ENCODE measurements at places on chromosomes 1 and 21. TPM values are rescaled to one million over a fixed set of nuclear protein-coding genes. Genes with fewer than 3 reads are reported as not detected.

AMY2A gene
- total RNA-seq: not detected

DNA sequence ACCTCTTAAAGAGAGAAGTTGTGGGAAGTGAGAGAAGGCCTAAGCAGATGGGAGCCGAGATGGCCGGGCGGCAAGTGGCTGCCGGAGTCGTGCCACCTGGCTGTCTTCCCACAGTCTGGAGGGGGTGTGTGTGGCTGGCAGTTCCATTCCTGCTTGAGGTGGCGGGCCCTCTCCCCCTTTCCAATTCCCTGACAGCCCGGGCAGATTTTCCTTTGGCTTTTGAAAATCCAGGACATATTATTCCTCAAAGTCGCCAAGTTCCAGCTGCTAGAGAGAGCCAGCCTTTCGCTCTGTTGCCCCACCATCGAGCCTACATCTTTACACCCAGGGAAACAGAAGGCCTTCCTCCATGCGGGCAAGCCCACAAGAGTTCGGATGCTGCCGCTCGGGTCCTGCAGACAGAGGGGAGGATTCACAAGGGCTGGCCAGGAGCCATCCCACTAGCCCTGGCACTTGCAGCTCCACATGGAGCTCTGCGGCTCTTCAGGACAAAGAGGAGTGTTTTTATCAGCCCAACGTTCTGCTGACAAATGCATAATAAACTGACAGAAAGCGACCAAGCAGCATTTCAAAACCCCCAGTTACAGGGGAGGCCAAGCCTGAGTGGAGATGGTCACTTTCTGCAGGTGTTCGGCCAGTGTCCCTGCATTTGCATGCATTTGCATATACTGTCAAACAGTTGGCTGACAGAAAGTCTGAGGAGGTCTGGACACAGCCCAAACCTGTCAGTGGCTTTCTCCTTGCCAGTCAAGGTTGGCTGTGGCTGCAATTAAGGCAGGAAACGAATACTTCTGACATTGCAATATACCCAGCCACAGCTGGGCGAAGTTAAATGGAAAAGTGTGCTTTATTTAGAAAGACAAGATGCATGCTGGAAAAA is 45.9 kb downstream of the OLIG1 start:
- DNase-seq: no peak

DNA sequence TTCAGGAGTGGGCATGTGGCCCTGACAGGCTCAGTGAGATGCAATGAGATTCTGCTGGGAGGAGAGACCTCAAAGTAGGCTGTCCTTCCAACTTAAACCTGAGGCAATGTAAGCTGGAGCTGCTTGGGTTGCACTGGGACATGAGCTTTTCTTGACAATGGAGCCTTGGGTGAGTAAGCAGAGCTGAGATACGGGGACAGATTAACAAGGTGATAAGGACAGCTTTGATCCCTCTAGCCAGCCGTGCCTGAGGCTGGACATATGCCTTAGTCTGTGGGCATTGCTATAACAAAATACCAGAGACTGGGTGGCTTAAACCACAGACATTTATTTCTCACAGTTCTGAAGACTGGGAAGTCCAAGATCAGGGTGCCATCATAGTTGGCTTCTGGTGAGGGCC is 18.3 kb upstream of the NGF start:
- DNase-seq: no peak

DNA sequence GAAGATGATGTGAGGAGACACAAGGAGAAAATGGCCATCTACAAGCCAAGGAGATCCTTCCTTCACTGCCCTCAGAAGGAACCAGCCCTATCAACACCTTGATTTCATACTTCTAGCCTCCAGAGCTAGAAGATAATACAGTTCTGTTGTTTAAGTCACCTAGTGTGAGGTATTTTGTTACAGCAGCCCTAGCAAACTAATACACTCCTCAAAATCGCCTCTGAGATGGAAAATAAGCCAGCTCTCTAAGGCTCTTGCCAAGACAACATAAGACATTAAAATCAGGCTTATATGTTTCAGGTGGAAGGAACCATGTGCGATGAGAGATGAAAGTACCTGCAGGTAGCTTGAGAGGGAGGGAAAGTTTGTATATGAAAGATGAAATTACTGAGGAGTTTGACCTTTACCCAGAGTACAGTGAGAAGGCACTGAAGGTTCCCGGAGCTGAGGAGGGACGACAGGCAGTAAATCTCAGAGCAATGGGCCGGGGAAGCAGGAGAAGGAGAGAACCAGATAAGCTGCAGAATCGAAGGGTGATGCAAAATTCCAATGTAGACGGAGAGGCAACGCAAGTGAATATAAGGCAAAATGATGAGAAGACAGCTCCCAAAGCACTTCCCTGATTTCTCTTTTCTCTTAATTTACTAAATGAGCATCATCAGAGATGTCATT is 84.7 kb downstream of the HHIPL2 start:
- no peak for DNase-seq

GRCh38 chr1:182707122-182707521 is 22.7 kb upstream of the RGS8 start:
- DNase-seq: no peak
